ENCODE measurements at places on chromosomes 3 and 15.

GRCh38 chr3:44576613-44577012 is 8.2 kb upstream of the ZNF660 start:
- no peak for DNase-seq

DNA sequence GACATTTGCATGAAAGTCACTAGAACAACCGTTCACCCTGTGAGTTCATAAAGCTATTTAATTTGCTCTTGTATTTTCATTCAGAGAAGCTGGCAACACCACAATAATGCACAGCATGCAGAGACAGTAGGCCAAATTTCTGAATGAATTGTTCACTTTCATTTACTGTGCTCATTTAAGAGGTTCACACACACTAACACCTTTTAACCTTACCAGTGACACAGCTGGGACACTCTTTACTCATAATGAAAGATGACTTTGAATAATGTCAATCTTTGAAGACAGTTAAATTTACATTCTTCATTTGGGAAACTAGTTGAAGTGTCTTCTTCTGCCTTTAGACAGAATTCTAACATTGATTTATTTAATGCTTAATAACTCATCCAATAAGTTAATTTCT is 95.7 kb downstream of the ROBO1 start:
- DNase-seq: no peak

- peak; percentile 51 for DNase-seq
These were observed 1.4 kb downstream of the ETV5 start for GRCh38 chr3:186107215-186108105.

- no peak for DNase-seq
These were observed 499.1 kb downstream of the MAGI1 start for GRCh38 chr3:65539616-65540015.

DNA sequence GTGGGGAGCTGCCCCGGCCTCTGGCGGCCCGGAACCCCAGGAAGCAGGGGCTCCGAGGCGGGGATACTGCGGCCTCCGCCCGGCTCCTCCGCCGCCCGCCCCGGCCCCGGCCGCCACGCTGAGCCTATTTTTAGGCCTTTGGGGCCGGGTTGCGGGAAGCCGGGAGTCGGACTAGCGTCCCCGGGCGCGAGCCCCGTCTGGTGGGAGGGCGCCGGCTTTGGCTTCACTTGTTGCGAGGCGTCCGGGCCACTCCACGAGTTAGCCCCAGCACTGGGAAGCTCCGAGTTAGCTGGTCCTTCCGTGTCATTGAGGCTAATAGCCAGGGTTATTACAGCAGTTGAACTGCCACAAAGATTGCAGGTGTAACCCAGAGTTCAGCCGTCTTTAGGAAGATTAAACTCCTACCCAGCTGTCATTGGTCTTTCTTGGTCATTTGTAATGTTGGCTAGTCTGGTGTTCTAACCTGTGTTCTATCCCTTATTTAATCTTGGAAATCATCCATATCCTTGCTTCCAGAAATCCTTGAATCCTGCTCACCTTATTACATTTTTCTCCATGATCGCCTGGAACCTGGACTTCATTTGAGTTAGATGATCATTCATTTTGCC is 791 bp downstream of the GYG1 start:
- no peak for DNase-seq

GRCh38 chr15:70701891-70702568 is 61.3 kb downstream of the UACA start:
- DNase-seq: no peak

- DNase-seq: no peak
These were observed 5.9 kb upstream of the FHIT start for GRCh38 chr3:61257148-61257547.

DNA sequence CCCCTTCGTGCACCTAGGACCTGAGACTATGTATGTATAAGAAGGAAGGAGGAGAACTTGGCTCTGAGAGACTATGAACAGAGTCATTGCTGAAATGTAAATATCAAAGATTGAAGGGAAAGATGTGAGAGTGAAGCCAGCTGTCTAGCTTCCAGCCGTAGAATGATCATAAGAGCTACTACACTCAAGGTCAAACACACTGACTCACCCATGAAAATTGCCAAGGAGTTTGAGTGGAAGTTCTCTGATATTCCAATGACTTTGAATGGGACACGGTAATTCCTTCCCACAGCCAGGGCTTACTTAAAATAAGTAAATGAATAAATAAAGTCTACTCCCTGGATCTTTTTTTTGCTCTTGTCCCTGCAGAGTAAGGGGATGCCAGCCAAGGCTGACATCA is 398.9 kb upstream of the TPRG1 start:
- no peak for DNase-seq

DNA sequence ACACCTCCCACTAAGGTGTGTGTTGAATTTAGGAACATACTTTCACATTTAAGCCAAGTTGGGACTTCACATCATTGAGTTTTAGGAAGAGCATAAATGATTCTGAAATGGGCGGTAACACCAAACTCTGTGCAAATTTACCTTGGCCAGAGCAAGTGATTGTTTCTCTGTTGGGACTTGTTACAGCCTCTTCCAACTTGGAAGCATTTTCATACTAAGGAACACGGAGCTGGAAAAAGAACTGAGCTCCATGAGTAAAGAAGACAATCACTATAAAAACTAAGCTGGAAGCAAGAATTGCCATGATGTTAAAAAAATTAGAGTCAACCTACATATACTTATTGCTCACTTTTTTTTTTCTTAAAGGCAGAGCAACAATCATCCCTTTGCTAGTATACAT is 371.3 kb downstream of the ERC2 start:
- no peak for DNase-seq

DNA sequence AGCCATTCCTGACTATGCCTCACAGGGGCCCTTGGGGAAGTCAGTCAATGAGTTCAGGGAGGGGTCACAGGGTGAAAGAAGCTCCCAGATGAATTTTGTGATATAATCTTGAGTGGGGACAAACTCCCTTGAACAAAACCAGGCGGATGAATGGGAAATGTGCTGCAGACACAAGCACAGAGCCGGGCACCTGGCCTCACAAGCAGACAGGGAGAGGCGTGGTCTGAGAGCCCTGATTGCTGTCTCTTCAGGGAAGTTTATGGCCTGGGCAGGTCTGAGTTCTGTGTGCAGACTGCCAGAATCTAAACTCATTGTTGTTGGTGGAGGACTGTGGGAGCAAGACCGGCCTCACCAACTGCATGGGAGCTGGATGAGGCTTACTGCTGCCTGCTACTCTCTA is 591.8 kb downstream of the EPHA3 start:
- no peak for DNase-seq

GRCh38 chr15:31155151-31155550 is 53.6 kb upstream of the TRPM1 start:
- DNase-seq: no peak
